ENCODE measurements at places on chromosomes 7 and 10.

GRCh38 chr10:5565671-5566581, 41.2 kb downstream of the CALML3 start:
- no peak for DNase-seq

DNA sequence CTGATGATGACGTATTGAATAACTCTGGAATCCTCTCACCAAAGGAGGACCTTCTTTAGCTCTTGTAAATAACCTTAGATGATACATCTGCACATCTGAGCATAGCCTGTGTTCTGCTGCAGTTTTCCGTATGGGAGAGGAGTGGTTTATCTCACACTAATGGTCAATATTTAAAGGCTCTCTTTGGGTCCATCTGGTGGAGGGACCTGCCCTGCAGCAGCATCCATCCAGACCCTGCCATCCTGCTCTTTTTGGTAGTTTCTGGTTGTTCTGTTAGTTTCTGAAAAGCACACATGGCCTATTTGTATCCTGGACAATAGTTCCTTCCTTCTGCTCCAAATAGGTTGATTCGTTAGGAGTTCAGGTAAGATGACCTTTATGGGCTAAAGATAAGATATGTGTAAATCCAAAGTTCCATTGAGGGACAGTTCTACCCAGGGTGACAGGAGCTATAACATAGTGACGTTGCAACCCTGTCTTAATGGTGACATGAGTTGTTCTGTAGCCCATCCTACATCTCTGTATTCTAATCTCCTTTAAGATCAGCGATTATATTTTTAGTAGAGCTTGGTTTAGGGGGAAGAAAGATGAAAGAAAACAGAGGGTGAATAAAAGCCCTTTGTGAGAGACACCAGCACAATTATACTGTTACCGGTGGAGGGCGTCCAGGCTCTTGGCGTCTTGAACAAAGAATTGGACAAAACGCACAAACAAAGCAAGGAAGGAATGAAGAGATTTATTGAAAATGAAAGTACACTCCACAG, 60.0 kb upstream of the KLF14 start:
- no peak for DNase-seq

- no peak for DNase-seq
Observed at GRCh38 chr7:455110-455928, 64.3 kb downstream of the PDGFA start.

- no peak for DNase-seq
Observed at GRCh38 chr7:123041101-123041500, 45.6 kb upstream of the TAS2R16 start.

DNA sequence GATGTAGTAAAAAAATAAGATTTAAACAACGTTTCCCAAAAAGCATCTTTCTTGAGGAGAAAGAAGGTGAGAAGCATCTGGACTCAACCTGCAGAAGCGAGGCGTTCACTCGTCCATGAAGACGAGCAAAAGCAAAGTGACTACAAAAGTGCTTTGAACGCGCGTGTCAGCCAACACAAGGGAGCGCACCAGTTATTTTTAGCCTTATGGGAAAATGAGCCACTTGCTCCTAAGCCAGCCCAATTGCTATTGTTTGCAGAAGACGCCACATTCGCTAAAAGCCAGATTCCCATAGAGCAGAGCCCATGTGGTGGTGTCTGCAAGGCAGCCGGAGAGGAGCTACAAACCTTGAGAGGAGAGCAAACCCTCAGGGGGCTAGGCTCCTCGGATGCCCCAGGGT, 122.5 kb downstream of the FAM53B start:
- DNase-seq = no peak

GRCh38 chr7:75809396-75809795, 4.2 kb downstream of the CCL24 start:
- DNase-seq = no peak

- no peak for DNase-seq
Observed at GRCh38 chr10:102945962-102946361, 27.9 kb downstream of the CNNM2 start.

GRCh38 chr10:108290823-108291222, 1126.3 kb upstream of the SORCS1 start:
- no peak for DNase-seq

GRCh38 chr10:111593578-111593977, 516.7 kb downstream of the ADRA2A start:
- no peak for DNase-seq

- no peak for DNase-seq
Observed at GRCh38 chr7:23968791-23969190, 258.8 kb downstream of the STK31 start.

- no peak for DNase-seq
Observed at GRCh38 chr7:151087245-151088018, 1.2 kb downstream of the AGAP3 start.

DNA sequence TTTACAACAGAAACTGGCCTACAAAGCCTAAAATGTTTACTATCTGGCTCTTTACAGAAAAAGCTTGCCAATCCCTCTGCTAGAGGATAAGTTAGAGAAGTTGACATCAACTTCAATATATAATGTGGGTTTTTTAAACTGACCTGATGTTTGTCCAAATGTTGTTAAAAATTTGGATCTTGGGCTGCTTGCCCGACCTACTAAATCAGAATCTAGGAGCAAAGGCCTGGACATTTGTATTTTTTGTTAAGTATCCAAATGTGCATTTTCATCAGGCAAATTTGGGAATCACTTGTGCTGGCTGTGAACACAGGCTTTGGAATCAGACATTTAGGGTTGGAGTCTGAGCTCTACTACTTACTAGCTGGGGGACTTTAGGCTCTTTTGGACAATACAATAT, 252.7 kb upstream of the CSTF2T start:
- no peak for DNase-seq

GRCh38 chr7:88477976-88478375, 171.3 kb upstream of the STEAP4 start:
- no peak for DNase-seq

GRCh38 chr7:119943942-119944600, 328.9 kb upstream of the KCND2 start:
- DNase-seq = no peak

DNA sequence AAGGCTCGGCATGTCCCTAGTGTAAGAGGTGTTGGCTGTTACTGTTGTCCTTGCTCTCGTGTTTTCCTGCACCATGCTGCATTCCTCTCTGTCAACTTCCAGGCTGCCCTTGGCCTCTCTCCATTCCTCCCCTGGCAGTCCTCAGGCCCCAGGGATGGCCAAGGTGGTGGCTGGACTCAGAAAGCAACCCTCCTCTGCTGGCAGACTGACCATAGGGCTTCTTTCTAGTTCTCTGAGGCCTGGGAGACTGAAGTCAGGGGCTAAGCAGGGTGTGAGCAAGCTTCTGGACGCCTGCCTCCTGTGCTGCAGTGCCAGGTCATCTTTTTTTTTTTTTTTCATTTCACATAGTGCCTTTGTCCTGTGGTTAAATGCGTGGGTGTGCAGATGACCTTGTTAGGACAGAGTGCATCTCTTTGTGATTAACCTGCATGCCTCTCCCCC, 72.0 kb downstream of the GOLGA7B start:
- no peak for DNase-seq

GRCh38 chr10:36171953-36172940, 530.2 kb upstream of the FZD8 start:
- no peak for DNase-seq

- no peak for DNase-seq
Observed at GRCh38 chr7:22781230-22781711, 41.4 kb downstream of the TOMM7 start.

GRCh38 chr7:13731643-13732042, 257.8 kb downstream of the ETV1 start:
- DNase-seq = no peak

- no peak for DNase-seq
Observed at GRCh38 chr10:7318836-7319235, 92.0 kb downstream of the SFMBT2 start.

- no peak for DNase-seq
Observed at GRCh38 chr10:107553470-107553869, 389.0 kb upstream of the SORCS1 start.

DNA sequence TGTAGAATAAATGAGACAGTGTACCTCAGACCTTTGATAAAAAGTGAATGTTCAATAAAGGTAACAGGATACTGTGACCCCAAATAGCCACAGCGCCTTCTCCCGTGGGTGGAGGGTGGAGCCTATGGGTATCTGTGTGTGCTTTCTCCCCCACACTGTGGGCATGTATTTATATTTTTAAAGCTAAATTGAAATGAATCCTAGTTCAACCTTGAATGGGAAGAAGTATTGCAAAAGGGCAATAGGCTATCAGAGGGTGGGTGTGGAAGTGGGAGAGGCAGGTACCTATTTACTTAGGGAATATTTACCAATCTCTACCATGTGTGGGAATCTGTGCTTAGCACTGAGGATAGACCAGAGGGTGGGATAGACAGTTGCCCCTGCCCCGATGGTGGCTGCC, 68.9 kb downstream of the PFKFB3 start:
- no peak for DNase-seq

GRCh38 chr10:103692952-103693811, 162.2 kb downstream of the SH3PXD2A start:
- no peak for DNase-seq

DNA sequence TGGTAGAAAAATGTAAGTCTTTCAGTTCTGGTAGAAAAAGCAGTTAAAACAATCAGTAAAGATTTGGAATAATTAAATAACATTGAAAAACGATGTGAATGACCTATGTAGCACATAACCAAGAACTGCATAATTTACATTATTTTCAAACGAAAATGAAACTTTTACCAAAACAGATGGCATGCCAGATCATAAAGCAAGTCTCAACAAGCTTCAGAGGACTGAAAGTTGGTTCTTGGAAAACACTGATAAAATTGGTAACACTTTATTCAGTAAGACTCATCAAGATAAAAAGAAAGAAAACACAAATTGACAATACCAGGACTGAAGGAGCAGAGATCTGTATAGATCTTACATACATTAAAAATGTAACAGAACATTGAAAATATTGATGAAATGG, 92.8 kb downstream of the VIPR2 start:
- no peak for DNase-seq

DNA sequence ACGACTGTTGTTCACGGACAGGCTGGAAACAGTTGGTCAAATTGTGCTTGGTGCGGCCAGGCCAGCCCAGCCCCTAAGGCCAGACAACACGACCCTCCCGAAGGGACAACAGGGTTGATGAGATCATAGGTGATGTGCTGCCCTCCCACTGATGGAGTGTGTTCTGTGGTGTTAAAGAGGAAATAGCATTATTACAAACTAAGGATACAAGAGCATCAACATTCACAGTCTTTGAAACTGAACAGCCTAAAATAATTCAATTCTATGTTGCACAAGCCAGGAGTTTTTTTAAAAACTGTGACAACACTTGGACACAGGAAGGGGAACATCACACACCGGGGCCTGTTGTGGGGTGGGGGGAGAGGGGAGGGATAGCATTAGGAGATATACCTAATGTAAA, 87.6 kb downstream of the FAM53B start:
- no peak for DNase-seq

GRCh38 chr7:91212582-91212981, 51.7 kb upstream of the FZD1 start:
- no peak for DNase-seq

- DNase-seq = no peak
Observed at GRCh38 chr10:131930586-131931330, 29.9 kb downstream of the PPP2R2D start.

DNA sequence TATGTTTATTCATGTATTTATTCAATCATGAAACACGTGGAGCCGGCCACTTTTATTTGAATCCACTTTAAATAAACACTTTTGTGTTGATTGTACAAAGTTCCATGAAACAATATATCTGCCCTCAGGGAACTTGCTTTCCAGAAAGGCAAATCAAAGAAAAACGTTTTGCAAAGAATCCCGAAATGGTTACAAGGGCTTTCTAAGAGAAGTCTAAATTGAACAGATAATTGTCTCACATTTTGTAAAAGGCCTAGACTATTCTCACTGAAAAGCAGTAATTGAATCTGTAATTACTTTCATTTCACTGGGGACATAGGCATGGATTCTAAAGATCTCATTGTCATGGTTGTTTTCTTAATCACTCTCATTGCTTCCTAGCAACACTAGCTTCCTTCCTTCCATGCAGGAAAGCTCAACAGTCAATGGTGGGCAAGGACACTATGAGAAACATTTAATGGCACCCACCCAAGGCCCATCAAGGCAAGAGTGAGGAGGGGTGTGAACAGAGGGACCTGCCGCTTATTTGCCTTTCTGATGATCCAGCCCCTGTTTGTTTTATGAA, 622.4 kb upstream of the C7orf33 start:
- DNase-seq = no peak

DNA sequence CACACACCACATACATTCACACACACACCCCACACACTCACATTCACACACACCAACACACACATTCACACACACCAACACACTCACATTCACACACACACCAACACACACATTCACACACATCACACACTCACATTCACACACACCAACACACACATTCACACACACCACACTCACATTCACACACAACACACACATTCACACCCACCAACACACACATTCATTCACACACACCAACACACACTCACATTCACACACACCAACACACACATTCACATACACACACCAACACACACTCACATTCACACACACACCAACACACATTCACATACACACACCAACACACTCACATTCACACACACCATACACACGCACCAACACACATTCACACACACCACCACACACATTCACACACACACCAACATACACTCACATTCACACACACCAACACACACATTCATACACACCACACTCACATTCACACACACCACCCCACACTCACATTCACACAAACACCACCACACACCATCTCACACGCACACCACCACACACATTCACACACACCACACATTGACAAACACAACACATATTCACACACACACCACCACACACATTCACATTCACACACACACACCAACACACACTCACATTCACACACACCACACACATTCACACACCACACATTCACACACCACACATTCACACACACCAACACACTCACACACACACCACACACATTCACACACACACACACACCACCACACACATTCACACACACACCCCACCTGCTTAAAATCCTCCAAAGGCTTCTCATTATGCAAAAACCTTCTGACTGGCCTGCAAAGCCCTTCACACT, 9.0 kb downstream of the TAS2R40 start:
- no peak for DNase-seq

DNA sequence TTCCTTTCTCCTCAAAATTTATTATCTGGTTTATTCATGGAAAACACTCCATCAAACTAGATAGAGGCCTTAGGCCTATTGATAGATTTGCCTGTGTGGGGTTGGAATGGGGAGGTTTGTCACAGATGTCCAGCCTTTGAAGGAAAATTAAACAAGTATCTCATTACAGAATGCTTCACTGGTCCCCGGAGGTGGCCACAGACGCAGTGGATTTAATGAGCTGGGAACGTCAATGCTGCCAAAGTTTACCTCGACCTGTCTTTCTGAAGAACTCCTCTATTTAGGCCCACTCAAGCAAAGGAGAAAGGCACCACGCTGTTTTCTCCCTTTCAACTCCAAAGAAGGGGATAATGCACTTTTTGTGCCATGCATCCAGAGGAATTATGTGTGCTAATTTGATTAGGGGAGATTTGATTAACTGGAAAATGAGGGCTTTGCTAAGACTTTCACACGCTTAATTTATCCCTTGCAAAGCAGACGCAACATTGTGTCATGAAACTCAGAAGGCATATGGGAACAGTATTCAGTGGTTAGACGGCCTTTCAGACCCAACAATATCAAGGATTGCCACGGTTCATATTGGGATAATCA, 558.8 kb upstream of the GALNT17 start:
- DNase-seq = no peak

All from activated T-helper 1 cell treated with anti-CD3 and anti-CD28 coated beads, Interleukin-2, amount 50 U/mL, for 16 hours (primary cell).